ENCODE measurements at places on chromosomes 1 and 21.

DNA sequence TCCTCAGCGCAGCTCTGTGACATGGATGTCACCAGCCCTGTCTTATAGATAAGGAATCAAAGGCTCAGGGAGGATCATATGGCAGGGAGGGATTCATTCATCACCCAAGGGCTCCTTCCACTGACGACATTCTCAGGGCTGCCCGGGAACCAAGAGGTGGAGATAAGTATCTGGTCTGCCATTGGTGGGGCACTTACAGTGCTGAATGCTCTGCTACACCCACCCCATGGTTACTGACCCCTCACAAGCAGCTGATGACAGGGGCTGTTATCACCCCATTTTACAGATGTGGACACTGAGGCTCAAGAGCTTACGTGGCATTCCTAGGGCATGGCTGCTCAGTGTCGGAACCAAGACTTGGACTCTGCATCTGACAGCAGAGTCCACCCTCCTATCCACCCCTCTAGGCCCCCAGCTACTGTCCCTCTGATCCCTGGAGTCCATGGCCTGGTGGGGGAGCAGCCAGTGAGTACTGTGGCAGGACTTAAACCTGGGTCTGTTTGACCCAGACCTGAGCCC is 155.1 kb downstream of the PTPRU start:
- no peak for DNase-seq

- no peak for DNase-seq
Measured at GRCh38 chr21:31720330-31720729, 11.6 kb downstream of the SCAF4 start.

- DNase-seq: peak; percentile 57
Measured at GRCh38 chr1:27555700-27556424, 48.1 kb downstream of the AHDC1 start.

DNA sequence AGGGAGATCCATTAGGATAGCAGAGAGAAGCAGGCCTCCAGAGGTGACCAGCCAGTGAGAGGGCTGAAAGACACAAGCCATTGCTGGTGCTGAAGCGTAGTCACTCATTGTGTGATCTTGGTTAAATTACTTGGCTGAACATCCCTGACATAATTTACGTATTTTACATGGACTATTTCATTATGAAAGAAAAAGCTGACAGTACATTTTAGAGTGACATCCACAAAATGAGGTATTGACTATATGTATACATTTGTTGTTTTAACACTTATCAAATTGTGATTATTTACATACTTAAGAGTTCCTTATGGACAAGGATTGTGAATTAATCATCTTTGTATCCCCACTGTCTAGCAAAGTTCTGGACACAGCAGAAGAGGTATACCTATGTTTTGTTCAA is 14.9 kb downstream of the DESI2 start:
- DNase-seq: no peak

- DNase-seq: peak; percentile 15
Measured at GRCh38 chr1:163410073-163410999, 88.6 kb downstream of the NUF2 start.

DNA sequence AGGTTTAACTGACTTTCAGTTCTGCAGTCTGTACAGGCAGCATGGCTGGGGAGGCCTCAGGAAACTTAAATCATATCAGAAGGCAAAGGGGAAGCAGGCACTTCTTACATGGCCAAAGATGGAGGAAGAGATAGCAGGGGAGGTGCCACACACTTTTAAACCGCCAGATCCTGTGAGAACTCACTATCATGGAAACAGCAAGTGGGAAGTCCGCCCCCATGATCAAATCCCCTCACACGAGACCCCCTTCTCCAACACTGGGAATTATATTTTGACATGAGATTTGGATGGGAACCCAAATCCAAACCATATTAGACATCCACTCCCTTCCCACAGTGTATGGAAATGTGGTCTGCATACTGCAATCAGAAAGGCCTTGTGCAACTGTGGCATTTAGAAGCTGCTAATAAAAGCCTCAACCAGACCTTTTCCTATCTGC is 148.2 kb downstream of the FCRL5 start:
- no peak for DNase-seq

GRCh38 chr1:150233359-150234308 is 2.3 kb downstream of the ANP32E start:
- DNase-seq: peak; percentile 19

GRCh38 chr1:84939151-84939550 is 46.1 kb upstream of the LPAR3 start:
- no peak for DNase-seq

GRCh38 chr21:44428281-44428960 is 26.9 kb upstream of the LRRC3 start:
- peak; percentile 26 for DNase-seq
